ENCODE measurements at places on chromosomes 2 and 18.

DNA sequence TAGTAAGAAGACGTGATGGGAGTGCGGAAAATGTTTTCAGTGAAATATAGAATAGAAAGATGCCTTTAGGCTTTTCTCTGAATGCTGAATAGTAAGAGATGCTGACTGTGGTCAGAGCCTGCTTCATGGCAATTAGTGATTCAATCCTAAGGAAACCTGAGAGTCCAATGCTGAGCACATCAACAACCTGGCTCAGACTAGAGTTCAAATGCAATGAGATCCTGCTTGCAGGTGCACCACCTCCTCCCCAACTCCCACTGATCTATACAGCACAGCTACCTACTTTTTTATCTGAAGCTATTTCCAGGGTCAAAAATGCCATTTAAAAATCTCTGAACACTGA lies 65.4 kb downstream of the AAK1 start:
- DNase-seq: no peak

- DNase-seq: no peak
Measured at GRCh38 chr2:44163777-44164176, 4.9 kb upstream of the PPM1B start.

DNA sequence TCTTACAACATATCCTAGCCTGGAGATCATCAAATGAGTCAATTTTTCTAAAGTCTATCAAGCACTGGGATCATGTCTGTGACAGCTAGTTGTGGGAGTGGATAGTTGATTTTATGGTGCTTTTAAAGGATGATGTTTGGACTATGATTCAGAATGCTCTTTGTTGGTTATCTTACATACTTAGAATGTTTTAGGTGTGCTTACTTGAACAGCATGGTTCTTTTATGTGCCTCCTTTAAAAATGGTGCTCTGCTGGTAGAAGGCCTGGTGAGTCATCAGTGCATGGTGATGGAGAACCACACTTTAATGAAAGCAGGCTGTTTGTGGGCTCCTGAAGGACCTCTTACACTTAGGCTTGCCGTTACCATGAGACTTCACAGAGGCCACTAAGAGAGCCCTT lies 682.7 kb upstream of the FANCL start:
- DNase-seq: no peak

DNA sequence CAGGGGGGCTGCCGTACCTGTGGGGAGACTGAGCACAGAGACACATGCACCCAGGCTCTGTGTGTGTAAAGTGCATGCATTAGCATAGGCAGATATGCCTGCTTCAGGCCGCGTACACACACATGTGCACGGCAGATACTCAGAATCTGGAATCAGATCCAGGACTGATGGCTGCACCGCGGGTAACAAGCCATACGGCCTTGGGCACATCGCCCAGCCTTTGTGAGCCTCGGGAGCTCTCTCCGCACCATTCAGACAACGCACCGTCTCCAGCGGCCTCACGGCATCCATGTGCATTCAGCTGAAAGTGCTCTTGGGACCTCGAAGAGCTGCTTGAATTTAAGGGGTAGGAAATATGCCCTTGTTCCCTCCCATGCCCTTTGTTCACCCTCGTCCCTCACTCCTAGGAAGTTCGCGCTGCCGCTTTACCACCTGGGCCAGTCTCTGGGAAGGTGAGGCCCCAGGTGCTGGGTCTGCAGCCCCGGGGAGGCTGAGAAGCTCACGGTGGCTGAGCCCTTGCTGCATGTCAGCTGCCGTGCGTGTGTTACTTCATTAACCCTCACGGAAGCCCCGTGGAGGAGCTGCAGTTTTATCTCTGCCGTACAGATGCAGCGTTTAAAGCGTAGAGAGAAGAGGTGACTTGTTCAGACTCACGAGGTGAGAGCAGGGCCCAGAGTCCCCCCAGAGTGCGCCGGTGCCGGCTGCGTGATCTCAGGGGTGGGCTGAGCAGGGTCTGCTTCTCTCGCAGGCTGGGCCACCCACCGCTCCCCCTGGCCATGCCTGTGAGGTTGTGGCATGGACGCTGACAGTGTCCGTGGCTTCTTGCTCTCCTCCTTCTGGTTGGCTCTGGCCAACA lies 377.7 kb upstream of the MYT1L start:
- DNase-seq: no peak

GRCh38 chr2:96967436-96967835 lies 18.9 kb downstream of the FAM178B start:
- no peak for DNase-seq

- DNase-seq: no peak
Measured at GRCh38 chr2:64259312-64259711, 115.1 kb upstream of the PELI1 start.

DNA sequence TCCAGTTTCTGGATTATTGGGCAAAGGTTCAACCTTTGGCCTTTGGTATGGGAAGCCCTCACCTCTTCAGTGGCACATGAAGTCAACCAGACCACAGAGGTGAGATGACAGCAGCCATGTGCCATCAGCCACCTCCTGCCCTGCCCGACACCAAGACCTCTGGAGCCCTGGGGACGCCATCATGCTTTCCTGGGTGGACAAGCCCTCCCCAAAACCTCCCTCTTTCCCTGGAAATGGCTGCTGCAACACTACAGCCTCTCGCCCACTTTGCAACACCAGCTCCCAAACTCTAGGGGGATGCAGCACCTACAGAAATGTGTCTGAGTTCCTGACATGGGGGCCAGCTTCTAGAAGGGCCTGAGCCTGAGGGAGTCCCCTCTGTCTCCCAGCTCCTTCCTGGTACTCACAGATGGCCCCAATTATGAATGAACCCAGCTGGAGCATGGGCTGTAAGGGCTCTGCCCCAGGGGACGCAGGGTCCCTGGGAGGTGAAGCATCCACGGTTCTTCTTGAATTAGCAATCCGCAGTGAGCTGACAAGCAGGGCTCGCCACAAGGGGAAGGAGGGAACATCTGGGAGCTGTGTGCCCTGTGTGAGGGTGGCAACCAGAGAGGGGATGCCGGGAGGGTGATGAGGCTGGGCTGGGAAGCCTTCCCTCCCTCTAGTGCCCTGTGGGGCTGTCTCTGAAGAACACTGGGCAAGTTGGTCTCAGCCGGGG lies 268.5 kb upstream of the HDAC4 start:
- no peak for DNase-seq

DNA sequence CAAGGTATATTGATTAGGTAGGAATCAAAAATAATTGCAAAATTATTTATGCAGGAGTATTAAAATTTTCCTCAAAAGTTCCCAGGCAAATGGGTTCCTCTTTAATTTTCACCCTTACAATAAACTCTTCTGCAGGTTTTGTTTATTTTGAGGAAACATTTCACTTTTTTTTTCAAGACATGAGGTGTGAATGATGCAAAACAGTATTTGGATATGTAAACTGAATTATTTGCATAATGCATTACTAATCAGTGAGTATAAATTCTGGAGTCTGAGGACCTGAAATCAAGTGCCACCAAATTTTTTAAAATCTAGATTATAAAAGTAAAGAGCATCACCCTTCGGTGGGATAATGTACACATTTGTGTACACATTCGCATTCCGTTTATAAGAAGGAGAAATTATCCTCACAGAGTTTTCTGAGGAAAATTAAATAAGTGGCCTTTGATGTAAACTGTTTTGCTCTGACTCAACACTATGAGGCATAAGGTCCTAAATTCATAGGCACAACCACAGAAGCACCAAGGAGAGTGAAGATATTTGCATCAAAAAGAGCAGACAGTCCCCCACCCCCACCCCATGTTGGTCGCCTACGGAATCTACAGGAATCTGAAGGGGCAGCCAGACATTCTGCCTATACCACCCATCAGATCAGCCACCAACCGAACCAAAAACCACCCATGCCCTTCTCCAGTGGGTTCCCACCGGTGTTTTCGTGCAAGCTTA lies 33.1 kb downstream of the BCL11A start:
- no peak for DNase-seq

DNA sequence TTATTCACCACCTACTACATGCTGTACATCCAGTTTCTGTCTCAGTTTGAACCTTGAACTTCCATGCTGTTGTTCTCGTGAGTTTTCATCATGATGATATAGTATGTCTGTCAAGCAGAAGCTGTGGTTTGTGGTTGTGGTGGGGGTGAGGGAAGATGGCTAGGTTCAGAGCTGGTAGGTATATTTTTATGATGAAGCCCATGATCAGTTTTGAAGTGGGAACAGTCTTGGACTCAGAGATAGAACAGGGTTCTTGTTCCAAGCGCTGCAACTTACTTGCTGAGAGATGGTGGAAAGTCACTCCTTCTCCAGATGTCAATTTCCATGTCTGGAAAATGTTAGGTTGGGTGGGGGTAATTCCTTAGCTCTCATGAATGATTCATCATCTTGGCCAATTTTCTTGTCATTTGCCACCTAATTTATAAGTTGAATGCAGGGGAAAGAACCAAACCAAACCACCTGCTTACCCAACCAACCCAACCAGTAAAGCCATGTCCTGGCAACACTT lies 21.6 kb downstream of the PMAIP1 start:
- peak; percentile 38 for DNase-seq

DNA sequence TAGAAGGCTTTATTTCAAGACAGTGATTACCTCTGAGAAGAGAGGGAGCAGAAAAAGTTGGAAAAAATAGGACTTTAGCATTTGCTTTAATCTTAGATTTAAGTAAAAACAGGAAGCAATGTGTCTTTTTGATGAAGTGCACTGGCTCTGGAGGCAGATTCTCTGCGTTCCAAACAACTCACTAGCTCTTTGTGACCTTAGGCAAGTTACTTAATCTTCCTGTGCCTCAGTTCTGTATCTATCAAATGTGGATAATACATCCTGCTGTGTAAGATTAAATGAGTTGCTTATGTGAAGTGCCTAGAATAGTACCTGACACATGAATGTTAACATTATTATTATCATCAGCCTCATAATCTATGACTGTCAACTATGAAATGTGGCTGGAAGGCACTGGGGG lies 42.3 kb downstream of the RPRD1A start:
- DNase-seq: no peak

GRCh38 chr2:201901786-201902185 lies 95.4 kb downstream of the CDK15 start:
- DNase-seq: no peak

- peak; percentile 68 for DNase-seq
Measured at GRCh38 chr18:59929621-59930295, 30.0 kb downstream of the PMAIP1 start.

DNA sequence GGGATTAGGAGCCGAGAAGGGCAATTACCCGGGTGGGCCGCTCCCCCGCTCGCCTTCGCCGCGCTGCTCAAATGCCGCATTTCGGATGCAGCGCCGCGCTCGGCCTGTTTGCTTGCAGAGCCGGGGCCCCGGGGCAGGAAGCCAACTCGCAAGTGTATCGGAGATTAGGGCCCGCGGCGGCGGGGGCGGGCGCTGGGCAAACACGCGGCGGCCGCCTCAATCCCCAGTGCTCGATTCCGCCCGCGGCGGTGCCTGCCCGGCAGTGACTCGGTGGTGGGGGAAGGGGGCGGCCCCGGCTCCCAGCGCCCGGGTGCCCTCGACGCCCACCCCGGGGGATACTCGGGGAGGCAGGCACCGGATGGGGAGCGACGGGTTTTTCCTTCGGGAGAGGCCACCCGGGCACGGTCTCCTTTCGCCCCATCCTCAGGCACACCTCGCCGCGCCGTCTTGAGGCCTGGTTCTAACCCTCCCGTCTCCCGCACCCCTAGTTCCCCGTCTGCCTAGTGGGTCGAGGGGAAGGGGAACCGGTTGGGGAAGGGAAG lies 26.6 kb upstream of the NOTO start:
- no peak for DNase-seq

DNA sequence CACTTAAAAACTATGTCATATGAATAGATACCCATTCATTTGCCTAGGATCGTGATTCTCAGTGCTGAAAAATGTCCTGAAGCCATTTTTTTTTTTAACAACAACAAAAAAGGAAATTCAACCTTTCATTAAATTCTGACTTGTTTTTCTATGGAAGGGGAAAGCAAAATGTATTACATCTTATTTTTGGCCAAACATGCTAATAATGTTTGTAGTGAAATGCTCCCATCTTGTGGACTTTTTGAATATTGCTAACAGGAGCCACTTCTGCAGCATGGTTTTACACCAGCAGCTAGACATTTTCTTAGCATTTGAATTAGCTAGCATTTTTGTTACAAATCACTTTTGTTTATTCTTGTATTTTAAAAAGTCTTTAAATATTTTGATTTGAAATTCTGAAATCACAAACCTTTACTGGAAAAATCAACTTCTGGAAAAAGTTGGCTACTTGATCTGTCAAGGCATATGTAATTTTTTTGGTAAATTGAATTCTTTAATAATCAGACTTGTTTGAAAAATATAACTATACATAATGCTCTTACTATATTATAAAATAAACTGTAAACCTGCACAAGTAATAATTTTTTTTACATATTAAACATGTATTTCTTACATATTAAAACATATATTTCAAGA lies 75.8 kb downstream of the KIDINS220 start:
- DNase-seq: peak; percentile 63

DNA sequence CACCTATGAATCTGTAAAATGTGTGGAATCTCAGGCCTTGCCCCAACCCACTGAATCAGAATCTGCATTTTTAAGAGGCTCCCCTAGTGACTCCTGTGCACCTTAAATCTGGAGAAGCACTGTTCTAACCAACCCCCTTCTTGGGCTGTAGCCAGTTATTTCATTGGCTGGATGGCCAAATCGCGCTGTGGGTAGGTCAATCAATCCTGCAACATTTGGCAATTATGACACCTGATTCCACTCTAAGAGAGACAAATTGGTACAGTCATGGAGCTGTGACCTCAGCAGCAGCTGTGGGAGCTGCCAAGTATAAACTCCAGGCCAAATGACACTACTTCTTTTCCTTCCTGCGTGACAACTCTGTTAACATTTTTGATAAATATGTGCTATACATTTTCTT lies 208.7 kb downstream of the CLIP4 start:
- DNase-seq: peak; percentile 78

DNA sequence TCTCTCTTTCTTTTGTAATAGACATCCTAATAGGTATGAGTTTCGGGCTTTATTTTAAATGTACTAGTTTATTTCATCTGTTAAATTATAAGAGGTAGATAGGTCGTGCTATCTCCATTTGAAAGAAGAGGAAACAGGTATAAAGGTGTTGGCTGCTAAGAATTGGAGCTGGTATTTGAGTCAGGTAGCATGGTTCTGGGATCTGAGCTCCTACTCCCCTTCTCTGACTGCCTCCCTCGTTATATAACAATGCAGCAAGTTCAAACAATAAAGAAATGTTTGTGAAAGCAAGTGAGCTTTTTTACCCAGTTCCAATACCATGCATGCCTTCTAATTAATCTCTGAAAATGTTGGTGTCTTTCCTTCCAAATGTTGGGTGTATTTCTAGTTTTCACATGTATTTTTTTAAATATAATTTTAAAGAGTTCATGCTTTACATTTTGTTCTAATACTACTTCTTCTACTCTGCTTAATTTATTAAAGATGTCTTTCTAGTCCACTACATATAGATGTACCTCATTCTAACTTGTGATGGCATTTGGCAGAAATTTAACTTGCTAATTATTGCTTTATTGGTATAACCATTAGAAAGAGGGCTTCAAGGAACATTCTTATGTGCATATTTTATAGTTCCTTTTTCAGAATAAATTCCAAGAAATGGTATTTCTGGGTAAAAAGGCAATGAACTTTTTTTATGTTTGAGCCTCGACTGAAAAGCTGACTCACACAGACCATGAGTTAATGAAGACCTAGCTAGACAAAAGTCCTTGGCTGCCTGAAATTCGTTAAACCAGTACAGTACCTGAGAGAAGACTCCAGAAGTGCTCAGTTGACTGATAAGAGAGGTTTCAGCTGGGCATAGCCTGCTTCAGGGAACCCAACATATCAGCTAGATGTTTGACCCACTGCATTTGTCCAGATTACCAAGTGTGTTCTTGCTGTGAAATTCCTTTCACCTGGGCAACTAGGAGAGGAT lies 133.5 kb downstream of the CERS6 start:
- no peak for DNase-seq

- no peak for DNase-seq
Measured at GRCh38 chr2:47518497-47519146, 115.7 kb downstream of the MSH2 start.

GRCh38 chr2:120404274-120404673 lies 58.3 kb downstream of the INHBB start:
- DNase-seq: no peak
